Adipocyte (in vitro differentiated cells): ENCODE measurements at places on chromosomes 2 and 18.

- DNase-seq: no peak
Observed at GRCh38 chr2:8462280-8462679, 219.6 kb upstream of the ID2 start.

DNA sequence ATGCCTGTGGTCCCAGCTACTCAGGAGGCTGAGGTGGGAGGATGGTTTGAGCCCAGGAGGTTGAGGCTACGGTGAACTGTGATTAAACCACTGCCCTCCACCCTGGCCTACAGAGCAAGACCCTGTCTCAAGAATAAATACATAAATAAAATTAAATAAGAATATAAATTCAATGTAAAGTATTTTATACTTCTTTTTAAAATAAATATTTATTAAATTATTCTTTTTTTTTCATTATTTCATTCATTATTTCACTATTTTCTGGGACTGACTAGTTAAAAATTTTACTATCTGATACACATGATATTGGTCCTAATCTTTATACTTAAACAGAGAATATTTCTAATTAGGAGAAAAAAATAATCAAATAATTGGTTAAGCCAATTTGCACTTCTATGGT lies 917.6 kb downstream of the ERBB4 start:
- DNase-seq: no peak

- no peak for DNase-seq
Observed at GRCh38 chr2:232053777-232054176, 92.3 kb downstream of the DIS3L2 start.

DNA sequence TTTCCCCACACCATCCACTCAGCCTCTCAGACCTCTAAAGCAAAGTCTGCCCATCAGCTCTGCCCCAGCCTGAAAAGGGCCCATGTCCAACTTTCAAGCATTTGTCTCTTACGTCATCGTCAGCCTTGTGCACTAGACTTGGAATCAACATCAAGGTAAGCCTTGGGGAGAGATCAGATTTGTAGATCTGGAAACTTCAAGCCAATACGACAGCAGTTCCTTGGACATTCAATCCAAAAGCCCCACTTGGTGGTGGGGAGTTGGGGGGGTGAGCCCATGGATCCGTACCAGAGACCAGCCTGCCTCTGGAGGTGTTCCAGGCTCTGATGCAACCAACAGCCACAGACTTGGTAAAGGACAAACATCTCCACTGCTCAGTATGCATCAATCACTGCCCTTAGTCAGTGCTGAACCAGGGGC lies 206.8 kb upstream of the MEIS1 start:
- DNase-seq: no peak

DNA sequence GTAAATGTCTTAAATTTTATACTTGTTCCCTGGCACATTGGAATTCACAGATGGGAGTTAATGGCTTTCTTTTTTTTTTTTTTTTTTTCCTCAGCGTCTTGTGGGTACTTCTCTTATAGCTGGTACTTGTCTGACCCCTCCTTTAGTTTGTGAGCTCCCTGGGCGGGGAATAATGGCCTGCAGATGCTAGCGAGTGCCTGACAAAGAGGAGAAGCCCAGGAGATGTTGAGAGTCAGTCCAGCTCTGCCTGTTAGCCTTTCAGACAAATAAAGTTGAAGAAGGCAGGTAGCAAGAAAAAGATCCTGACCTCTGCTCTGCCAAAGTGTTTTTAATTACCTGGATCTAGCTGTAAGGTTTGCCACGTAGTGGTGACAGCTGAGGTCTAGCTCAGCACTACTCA lies 6.6 kb downstream of the BCL2L11 start:
- no peak for DNase-seq

DNA sequence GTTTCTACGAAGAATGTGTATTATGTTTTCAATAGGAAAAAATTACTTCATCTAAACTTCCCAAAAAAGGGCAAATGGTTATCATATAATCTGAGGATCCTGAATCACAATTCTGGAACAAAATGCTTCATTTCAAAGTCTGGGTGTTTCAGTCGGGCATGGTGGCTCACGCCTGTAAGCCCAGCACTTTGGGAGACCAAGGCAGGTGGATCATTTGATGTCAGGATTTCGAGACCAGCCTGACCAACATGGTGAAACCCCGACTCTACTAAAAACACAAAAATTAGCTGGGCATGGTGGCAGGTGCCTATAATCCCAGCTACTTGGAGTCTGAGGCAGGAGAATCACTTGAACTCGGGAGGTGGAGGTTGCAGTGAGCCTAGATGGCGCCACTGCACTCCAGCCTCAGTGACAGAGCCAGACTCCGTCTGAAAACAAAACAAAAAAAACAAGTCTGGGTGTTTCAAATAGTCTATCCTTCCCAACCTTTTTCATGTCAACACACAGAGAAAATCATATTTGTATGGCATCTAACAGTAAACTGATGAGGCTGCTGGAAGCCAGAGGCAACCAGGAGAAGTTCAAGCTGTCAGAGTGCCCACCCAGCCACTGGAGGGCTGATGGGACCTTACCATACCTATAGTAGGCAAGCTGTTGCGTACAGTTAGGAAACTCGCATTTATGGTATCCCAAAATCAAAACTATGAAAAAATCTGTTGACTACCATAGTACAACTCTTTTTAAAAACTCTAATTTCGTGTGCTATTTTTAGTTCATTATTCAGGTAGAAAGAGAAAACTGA lies 14.6 kb downstream of the NBAS start:
- no peak for DNase-seq
